Natural killer cell (primary cell): ENCODE measurements at places on chromosomes 4 and X.
A peak's percentile ranks its signal among the peaks of the same experiment; 100 is the strongest.

- no peak overlapping the region for H3K27ac ChIP-seq
- DNase-seq, result no peak
- H3K36me3 ChIP-seq, result no peaks in the 10 kb centered on the region
- H3K4me3 ChIP-seq, result no peak overlapping the region
- H3K27me3 ChIP-seq, result no peaks in the 10 kb centered on the region
These were observed 423.6 kb upstream of the LCORL start for GRCh38 chr4:18445110-18445509.

DNA sequence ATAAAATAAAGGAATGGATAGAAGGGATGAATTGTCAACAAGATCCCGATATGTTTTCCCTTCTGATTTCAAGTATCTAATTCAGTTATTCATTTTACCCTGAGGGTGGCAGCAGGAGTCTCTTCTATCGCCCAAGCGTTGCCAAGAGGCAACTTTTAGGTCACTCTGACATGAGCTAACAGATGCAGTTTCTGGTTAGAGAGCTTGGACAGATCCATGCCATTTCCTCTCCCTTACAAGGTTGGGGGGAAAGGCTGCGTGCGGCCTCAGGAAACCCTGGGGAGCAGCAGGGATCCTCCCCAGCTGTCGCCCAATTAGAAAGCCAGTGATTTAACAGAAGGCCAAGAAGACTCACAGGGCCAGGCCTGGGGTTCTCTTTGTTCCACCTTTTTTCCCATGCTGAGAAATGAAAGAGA is 35.3 kb upstream of the WAS start:
- no peaks in the 10 kb centered on the region for H3K27me3 ChIP-seq
- H3K4me3 ChIP-seq, result no peak overlapping the region
- DNase-seq, result peak; percentile 72
- H3K4me1 ChIP-seq, result no peaks in the 10 kb centered on the region
- H3K27ac ChIP-seq, result no peak overlapping the region
- no peaks in the 10 kb centered on the region for H3K36me3 ChIP-seq

- H3K4me1 ChIP-seq, result no peaks in the 10 kb centered on the region
- no peak for DNase-seq
- H3K27me3 ChIP-seq, result no peaks in the 10 kb centered on the region
- no peak overlapping the region for H3K27ac ChIP-seq
These were observed 290.7 kb upstream of the TENM3 start for GRCh38 chr4:181952478-181952877.

GRCh38 chrX:130741584-130741983 is 161.4 kb downstream of the ENOX2 start:
- H3K36me3 ChIP-seq, result no peaks in the 10 kb centered on the region
- H3K27me3 ChIP-seq, result no peaks in the 10 kb centered on the region
- H3K27ac ChIP-seq, result no peak overlapping the region
- no peak overlapping the region for H3K4me3 ChIP-seq
